ENCODE measurements at places on chromosomes 12 and 14.
A peak's percentile ranks its signal among the peaks of the same experiment; 100 is the strongest.

DNA sequence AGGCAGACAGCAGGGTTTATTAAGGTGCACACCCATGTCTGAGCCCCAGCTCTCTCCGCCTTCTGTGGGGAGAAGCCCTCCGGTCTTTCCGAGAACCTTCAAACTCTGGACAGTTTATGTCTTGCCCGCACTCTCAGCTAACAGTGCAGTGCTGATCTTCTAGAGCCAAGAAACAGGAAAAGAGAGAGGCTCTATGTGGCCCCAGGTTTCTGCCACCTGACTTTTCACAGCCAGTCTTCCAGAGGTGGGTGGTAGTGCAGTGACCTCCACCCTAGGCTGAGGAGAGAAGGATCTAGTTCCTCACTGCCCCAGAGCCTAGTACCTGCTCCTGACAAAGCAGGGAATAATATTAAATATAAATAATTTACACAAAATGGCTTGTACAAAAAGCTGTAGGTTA is 4.0 kb upstream of the SLC22A17 start:
- no peak for DNase-seq

DNA sequence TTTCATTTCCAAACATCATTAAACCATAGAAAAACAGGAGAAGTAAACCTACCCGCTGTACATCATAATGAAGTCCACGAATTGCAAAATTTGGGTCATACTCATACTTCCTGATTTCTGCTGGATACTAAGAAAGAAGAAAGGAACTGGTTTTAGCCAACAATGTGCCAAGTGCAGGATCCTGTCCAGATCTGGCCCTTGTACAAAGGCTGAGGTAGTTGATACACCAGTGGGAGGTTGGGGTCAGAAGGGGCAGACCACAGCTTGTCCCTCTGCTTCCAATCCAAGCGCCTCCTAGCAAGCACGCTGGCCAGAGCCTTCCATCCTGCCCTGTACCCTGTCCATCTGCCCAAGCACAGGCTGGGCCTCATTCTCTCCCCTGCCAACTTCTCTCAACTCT is 34.2 kb downstream of the NT5DC3 start:
- DNase-seq: peak; percentile 43

DNA sequence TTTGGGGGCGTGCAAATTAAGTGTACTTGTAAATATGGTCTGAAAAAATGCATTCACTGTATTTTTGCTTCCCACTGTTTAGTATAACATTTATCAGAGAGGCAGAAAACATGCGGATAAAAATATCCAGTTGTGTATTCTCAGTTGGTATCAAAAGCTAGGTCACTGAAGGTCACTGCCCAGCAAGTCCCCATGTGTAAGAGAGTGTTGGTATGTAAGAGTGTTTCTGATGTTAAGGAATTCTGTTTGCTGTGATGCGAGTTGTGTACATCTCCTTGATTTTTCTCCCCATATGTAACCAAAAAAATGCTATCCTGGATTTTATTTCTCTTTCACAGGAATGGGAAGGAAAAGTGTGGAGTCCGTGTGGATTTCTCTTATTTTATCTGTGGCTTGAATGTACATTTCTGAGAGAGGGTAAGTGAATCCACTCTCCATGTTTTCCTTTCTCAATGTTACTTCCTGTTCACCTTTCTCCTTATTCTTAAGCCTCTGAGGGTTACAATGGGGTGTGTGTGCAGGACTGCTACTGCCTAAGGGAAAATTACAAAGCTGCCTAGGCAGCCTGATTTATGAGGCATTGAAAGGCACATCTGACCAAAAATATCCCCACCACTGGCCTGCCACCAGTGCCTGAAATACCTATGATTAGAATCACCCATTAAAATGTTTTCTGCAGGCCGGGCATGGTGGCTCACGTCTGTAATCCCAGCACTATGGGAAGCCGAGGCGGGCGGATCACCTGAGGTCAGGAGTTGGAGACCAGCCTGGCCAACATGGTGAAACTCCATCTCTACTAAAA is 97.9 kb upstream of the USP44 start:
- no peak for DNase-seq

GRCh38 chr14:95468448-95469133 is 47.9 kb downstream of the SYNE3 start:
- no peak for DNase-seq

GRCh38 chr12:51792417-51792816 is 56.1 kb downstream of the FIGNL2 start:
- DNase-seq: no peak

DNA sequence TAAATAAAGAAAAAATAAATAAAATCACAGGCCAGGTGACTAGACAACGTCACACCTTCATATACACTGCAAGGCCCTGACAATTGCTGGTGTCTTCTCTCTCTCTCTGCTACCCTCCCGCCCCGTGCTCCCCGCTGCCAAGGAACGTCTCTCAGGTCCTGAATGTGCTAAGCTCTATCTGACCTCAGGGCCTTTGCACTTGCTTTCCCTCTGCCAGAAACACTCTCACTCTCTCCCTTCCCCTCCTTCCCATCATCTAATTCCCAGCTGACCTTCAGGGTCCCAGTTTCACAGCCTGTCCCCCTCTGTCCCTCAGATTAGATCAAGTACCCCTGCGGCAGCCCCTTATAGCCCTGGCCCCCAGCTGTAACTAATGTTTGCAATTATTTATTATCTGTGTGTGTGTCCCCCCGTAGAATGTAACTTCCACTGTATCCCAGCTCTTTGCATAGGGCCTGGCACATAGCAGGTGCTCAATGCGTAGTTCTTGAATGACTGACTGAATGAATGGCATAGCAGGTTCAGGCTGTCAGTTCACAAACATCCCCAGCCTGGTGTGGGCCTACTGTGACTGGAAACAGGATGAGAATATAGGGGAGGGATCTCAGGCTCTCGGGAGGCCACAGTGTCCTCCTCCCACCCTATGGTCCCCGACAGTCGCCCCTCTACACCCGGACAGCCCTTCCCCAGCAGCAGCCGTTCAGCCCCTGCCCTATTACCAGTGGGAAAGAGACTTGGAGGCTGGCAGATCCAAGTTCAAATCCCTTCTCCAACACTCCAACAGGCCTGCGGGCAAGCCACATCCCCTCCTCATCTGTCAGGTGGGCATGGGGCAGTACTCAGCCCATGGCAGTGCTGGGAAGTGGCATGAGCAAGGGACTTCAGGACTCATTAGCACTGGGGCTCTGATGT is 6.6 kb downstream of the BEGAIN start:
- no peak for DNase-seq

DNA sequence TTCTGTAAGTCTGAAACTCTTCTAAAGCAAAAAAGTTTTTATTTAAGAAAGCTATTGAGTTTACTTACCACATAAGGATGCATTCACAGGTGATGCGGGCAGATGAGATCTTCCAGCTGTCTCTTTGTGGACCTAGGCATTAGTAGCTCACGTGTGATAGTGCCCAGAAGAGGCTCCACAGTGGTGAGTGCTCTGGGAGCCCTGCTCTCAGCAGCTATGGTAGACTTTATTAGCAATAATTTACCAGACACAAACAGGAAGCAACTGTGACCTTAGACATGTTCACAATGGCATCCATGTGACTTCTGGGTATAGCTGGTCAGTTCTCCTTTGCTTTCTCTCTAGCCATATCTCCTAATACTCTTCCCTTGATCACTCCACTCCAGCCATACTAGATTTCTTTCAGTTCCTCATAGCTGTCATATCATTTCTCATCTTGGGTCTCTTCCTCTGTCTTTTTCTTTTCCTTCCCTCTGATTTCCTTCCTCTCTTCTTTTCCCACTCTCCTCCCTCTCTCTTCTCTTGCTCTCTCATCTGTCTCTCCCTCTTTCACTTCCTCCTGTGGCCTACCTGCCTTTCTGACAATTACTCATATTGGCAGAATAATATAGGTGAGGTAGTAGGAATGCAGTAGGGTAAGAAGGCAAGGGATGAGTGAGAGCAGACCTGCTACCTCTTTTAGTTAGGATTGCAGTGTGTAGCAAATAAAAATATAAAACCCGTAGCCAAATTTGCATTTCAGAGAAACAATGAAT is 75.2 kb upstream of the SCAF11 start:
- DNase-seq: no peak

- no peak for DNase-seq
These were observed 74.6 kb upstream of the SFSWAP start for GRCh38 chr12:131636266-131636665.

DNA sequence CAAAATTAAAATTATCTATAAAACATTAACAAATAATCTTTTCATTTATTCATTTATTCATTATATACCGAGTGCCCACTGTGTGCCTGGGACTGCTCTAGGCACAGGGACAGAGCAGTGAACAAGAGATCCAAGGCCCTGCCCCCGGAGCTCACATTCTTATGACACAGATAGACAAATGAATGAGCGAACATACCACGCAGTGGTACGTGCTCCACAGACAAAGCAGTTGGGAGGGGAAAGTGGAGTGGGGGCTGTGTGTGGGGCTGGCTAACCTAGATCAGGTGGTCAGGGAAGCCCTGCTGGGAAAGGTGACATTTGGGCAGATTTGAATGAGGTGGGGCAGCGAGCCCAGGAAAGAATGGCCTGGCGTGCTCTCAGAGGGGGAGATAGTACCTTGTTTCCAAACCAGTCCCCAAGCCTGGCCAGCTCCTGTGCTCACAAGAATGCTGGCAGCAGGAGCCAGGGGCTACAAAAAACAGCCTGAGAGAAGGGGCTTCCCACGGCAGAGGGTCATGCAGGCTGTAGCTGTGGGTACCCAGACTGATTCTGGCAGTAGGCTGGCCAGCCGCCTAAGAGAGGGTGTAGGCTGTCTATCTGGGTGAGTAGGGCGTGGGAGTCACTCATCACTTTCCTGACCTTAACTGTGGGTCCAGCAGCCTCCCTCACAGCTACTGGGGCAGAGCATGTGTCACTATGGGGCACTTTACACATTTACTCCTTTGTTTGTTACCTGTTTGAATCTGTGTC is 57.8 kb upstream of the ACTN1 start:
- DNase-seq: no peak

Data from uterus (tissue), 4 donors.